ENCODE measurements at places on chromosomes 3 and 15. TPM values are rescaled to one million over a fixed set of nuclear protein-coding genes. Genes with fewer than 3 reads are reported as not detected.

Gene DPPA4
- not detected for total RNA-seq

DNA sequence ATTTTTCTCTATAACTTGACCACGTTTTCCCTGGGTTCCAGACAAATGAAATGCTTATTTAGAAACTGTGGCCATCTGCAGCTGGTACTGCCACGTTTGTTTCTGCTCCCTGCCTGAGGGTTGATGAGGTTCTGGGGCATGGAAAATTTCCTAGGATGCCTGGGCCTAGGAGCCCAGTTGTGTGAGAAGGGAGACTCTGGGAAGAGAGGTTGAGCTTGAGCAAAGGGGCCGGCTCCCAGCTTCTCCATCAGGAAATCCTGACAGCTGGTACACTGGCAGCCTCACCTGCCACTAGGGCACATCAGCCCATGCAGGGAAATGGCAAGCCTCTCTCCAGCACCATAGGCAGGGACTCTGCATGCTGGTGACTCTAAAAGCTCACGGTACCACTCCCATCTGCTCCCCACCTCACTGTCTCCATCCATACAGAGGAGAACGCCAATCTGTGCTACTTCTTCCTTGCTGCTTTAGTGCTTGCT, 165.4 kb upstream of the PPP2R3A start:
- no peak for DNase-seq

Gene ATP2B2
- not detected for total RNA-seq

DNA sequence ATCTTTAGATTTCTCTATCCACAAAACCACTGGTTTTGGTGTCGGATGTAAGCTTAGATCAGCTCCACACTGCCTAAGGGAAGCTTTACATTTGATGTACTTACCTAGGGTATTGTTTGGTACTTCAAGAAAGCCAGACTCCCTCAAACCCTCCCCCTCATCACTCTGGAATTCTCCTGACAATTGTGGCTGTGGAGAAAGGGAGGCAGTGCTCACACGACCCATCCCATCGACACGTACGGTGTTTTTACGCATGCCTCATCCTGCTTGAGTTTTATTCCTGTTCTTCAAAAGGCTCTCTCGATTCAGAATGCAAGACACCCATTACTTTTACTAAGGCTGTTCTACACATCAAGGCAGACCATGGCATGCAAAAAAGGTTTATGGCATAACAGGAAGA, 67.3 kb upstream of the ONECUT1 start:
- no peak for DNase-seq

- no peak for DNase-seq
These were observed 15.6 kb upstream of the TLE3 start for GRCh38 chr15:70113304-70113700.

DNA sequence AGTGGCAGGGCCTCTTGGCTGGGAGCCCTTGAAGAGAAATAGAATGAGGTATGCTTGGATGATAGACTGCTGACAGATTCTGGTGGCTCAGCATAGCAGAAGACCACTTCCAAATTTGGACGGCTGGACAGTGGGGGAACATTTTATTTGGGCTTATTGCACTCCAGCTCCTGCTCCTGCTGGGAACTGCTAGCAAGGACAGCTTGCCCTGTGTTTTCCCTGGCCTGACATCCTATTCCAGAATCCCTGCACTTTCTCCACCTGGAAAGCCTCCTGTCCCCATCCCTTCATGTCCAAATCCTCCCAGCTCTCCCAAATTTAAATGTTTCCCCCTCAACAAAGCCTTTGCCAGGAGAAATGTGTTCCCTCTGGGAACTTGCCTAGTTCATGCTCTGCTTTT, 9.8 kb upstream of the COLQ start:
- DNase-seq: no peak

- peak; percentile 56 for DNase-seq
These were observed 19.3 kb upstream of the SLC12A8 start for GRCh38 chr3:125231895-125232294.

Gene TAMM41
- 8.6 TPM for total RNA-seq

DNA sequence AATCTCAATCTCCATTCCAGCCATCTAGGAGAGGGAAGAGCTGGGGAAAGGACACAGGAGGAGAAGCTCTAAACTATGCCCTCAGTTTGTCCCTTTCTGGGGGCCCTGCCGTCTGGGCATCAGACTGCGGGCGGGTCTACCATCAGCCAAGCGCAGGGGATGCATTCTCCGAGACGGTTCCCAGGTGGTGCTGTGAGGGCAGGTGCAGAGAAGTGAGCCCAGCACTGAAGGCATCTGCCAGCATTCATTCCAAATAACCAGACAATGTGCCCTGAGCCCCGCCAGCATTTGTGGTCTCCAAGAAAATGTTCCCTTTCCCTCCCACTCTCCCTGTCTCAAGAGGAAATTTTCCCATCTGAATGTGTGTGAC, 265.7 kb downstream of the XXYLT1 start:
- DNase-seq: no peak

GRCh38 chr3:173750095-173750494, 352.6 kb downstream of the NLGN1 start:
- no peak for DNase-seq

- DNase-seq: no peak
These were observed 53.0 kb upstream of the ST3GAL6 start for GRCh38 chr3:98710067-98710659.

DNA sequence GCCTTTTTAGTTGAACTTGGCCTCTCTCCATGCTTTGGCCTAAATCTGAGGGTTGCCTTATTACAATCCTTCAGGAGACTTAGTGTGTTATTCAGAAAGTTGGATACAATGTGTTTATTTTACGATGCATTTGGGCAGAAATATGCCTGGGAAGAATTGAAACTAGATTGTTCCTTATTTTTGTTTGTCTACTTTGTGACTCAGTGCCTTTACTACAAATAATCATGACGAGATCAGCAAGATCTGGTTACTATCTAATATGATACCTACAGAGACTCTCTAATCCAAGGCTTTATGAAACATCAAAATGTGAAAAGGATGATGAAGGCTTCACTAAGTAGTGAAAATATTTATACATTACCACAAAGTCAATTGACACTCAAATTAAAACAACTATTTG, 82.2 kb downstream of the RBMS3 start:
- no peak for DNase-seq

GRCh38 chr15:80339601-80340000, 64.6 kb upstream of the ARNT2 start:
- no peak for DNase-seq

- no peak for DNase-seq
These were observed 226.1 kb upstream of the LYSMD4 start for GRCh38 chr15:99959326-99959725.

Gene GOLGA8T
- total RNA-seq: 0.27 TPM

- no peak for DNase-seq
These were observed 114.1 kb downstream of the ZNF609 start for GRCh38 chr15:64574301-64575017.

All from kidney epithelial cell (primary cell).